ENCODE measurements at places on chromosomes 7 and 10.

GRCh38 chr7:40341836-40342235 is 207.0 kb downstream of the SUGCT start:
- no peak for DNase-seq

DNA sequence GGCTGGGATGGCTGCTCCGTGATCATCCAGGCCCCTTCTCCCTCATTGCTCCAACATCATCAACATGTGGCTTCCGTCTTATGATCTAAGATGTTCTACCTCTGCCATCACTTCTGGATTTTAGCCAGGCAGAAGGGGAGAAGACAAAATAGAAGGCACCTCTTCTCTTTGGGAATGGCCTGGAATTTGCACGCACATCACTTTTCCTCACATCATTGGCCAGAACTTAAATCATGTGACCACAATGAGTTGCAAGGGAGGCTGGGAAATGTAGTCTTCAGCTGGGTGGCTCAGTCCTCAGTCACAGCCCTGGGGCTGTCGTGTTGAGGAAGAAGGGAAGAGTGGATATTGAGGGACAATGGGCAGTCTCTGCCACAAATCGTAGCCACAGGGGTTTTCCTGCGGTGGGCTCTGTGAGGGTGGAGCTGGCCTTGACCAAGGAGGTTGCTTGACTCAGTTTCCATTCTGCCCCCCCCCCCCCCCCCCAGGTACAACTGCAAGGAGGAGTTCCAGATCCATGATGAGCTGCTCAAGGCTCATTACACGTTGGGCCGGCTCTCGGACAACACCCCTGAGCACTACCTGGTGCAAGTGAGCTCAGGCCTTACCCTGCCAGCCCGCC is 50.3 kb downstream of the PALD1 start:
- DNase-seq, result no peak

- no peak for DNase-seq
Measured at GRCh38 chr10:56927701-56928100, 566.6 kb upstream of the ZWINT start.

- no peak for DNase-seq
Measured at GRCh38 chr10:132537684-132538001, at the start of gene INPP5A. Gene INPP5A (plus strand): TSS chr10:132537787. CDS start chr10:132538097, 310 bp downstream.

GRCh38 chr7:40824461-40824860 is 689.7 kb downstream of the SUGCT start:
- DNase-seq, result no peak

DNA sequence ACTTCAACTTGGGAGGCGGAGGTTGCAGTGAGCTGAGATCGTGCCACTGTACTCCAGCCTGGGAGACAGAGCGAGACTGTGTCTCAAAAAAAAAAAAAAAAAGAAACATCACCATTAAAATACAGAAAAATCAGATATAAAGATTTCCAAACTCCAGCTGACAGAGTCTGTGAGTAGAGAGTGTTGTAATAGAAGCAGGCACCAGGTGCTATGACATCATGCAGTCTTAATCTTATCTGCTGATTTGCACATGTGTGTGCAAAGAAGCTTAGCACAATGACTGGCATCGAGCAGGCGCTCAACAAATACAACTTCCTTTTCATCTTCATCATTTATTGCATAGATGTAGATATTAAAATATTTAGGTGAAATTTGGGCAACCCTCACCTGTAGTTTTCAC is 92.2 kb downstream of the PRKCQ start:
- DNase-seq, result no peak

DNA sequence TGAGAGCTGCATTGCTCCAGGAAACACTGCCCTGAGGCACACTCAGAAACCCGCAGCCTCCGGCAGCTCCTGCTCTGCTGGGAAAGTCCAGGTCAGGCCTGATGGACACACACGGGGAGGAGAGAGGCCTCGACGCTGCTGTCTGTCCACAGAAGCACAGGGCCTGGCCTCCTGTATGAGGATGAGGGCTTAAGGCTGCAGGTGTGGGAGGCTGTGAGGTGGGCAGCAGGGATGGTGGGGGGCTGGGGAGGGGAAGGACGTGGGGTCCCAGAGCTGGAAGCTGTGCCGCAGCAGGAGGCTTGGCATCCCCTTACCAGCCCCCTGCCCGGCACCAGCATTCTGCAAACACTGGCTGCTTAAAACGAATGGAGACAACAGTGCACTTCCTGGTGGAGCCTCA is 186.2 kb downstream of the DNAJB6 start:
- DNase-seq, result no peak

DNA sequence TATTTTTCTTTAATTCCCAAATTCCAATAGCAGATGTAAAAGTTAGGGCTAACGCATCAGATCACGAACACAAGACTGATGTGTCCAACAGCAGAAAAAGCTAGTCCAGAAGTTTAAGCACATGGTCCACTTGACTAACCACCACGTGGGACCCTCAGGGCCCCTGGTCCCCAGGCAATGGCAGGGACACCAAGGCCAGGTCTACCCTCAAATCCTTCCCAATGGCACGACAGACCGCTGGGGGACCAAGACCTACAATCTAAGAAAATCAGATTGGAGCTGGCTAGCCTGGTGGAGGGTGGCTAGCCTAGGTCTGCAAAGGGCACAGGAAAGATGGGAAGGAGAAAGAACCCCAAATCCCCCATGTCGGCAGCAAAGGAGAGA is 1.5 kb downstream of the GIGYF1 start:
- no peak for DNase-seq

- DNase-seq, result no peak
Measured at GRCh38 chr7:55623617-55624016, 51.3 kb upstream of the VOPP1 start.

GRCh38 chr7:36755484-36755883 is 31.2 kb upstream of the AOAH start:
- DNase-seq, result no peak

DNA sequence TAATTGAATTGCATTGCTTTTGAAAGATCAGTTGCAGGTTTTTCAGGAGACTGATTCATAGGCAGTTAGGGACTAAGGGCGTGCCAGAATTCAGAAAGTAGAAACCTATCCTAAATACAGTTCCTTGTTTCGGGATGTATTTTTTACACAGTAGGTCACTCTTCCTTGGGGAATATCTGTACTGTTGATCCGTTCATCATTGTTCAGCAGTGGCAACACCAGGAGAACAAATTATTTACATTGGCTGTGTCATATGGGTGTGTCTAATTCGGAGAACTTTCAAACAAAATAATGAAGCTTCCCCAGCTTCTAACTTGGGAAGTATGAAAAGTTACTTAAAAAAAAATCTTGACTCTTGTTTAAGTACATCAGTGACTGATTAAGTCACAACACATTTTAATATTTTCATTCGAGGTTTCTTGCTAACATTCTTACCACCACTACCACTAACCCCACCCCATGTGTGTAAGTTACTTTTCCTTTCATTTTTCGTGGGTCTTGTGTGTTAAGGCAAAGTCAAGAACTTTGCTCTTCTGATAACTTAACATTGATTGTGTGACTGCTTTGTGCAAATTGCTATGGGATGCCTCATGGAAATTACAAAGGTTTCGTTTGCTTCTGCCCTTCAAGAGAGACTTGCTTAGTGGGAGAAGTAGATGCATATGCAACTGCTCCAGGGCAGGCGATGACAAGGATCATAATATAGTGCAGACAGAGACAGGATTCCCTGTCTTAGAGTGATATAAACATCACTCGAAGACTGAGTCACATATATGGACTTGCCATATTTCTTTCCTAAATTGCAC is 43.8 kb upstream of the RPA3 start:
- no peak for DNase-seq

- DNase-seq, result no peak
Measured at GRCh38 chr10:133399123-133399601, 5.2 kb downstream of the MTG1 start.

DNA sequence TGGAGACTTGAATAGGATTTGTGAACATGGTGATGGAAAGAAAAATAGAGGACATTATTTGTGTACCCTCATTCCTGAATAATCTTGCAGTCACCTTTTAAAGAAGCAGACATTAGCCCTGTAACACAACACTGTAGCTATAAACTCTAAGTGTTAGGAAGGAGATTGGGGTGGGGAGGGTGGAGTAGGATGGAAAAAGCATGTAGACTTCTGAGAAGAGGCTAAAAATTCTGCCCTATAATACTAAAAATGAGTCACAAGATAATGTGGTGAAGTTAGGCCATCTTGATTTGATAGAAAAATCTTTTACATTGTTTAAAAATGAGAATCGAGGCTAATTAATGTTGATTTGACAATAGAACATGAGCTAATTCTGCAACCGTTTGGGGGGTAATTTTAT is 128.8 kb downstream of the LCOR start:
- no peak for DNase-seq

GRCh38 chr10:96073722-96074121 is 30.3 kb downstream of the CCNJ start:
- DNase-seq, result no peak

DNA sequence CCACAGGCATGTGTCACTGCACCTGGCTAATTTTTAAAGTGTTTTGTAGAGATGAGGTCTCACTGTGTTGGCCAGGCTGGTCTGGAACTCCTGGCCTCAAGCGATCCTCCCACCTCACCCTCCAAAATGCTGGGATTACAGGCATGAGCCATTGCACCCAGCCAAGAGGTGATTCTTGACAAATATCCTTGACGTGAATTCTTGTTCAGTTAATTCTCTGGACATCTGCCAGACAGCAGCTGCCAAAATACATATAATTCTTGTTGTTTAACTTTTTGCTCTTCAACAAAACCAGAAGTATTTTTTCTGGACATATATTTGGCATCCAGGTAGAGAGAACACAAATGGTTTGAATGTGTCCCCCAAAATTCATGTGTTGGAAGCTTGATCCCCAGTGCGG is 3.2 kb downstream of the ACADSB start:
- no peak for DNase-seq

- no peak for DNase-seq
Measured at GRCh38 chr7:106038916-106039315, 73.2 kb downstream of the SYPL1 start.

DNA sequence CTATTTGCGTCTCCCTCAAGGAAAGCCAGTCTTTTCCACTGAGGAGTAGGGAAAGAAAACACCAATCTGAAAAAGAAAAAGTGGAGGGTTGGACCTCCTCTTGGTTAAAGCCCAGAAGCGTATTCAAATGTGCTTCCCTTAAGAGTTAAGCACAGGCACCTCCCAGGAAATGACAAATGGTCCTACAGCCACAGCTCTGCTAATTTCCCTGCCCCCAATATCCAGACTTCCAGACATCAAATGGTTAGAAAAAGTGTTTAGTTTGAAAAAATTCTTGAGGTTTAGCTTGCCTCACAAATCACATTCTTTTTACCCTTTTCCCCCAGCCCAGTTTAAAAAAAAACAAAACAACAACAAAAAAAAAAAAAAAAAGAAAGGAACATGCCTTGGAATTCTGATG is 19.0 kb upstream of the COL1A2 start:
- DNase-seq, result no peak

- no peak for DNase-seq
Measured at GRCh38 chr7:24595671-24596418, 22.6 kb downstream of the PALS2 start.

- DNase-seq, result no peak
Measured at GRCh38 chr7:83519240-83519639, 129.7 kb downstream of the SEMA3E start.

DNA sequence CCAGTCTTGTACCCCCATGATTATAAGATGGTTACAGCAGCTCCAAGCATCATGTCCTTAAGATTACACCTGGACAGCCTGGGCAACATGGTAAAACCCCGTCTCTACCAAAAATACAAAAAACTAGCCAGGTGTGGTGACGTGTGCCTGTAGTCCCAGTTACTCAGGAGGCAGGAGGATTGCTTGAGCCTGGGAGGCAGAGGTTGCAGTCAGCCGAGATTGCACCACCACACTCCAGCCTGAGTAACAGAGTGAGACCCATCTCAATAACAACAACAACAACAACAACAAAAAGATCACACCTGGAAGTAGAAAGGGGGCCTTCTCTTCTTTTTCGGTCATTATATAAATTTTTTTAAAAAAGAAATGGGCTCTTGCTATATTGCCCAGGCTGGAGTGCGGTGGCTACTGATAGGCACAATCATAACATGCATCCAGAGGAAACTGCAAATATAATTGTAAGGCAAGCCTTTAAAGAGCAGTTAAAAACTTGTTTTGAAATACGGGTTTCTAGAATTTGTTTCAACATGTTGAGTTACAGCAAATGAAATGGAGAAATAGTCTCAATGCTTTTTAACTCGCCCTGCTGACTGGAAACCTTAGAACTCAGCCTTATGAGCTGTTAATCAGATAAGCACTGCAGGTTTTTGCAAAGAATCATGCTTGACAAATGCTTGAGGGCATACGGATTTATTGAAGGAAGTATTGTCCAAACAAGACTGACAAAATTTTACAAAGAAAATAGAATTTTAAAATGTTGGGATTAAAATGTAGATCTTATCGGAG is 4.7 kb upstream of the ENTPD7 start:
- no peak for DNase-seq

DNA sequence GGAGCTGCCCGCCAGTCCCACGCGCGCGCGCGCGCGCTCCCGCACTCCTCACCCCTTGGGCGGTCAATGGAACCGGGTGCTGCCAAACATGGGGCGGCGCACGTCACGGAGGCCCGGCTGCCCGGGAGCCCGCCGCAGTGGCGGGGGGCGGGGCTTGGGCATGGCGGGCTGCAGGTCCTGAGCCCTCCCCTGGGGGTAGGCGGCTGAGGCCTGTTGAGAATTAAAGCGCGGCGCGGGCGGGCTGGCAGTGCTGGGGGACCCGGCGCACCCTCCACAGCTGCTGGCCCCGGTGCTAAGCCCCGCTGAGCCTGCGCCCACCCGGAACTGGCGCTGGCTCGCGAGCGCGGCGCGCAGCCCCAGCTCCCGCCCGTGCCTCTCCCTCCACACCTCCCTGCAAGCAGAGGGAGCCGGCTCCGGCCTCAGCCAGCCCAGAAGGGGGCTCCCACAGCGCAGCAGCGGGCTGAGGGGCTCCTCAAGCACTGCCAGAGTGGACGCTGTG is 634.2 kb downstream of the ANKRD7 start:
- no peak for DNase-seq

- DNase-seq, result no peak
Measured at GRCh38 chr7:3154881-3155494, 111.3 kb upstream of the CARD11 start.

DNA sequence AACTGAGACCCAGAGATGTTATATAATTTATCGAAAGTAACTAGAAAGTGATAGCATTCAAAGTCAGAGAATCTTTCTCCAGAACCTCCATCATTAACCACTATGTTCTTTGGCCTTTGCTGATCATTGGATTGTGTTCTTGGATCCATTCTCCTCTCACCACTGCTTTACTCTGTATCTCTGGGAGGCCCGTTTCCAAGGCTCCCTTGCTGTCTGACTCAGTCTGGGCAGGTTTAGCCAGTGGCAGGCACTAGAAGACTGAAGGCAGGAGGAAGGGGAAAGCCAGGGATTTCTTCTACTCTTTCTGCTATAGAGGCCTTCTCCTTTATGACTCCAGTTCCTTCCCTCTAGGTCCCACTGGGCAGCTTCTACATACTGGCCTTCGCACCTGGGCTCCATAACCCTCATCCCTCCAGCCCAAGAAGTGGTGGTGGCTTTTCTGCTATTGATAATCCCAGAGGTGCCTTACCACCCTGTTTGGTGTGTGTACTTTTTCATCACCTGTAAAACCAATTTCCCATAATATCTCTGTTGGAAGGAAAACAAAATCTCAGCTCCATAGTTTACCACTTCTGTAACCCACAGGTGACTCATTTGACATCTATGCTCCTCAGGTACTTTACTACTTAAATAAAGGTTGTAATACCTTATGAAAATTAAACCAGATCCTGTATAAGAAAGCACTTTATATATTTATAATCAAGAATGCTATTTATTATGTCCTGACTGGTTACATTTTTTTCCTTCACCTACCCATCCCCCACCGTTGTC is 36.0 kb downstream of the BCAP29 start:
- DNase-seq, result no peak

Data from amygdala (tissue), 56 donors.